ENCODE measurements at places on chromosomes 1 and 21.
A peak's percentile ranks its signal among the peaks of the same experiment; 100 is the strongest.

- H3K27ac ChIP-seq: no peak overlapping the region
- no peak for DNase-seq
- H3K4me3 ChIP-seq: no peak overlapping the region
Observed at GRCh38 chr1:227240983-227241382, 77.3 kb downstream of the CDC42BPA start.

- no peak for DNase-seq
- no peaks in the 10 kb centered on the region for H3K4me1 ChIP-seq
- no peak overlapping the region for H3K27ac ChIP-seq
- no peaks in the 10 kb centered on the region for H3K27me3 ChIP-seq
Observed at GRCh38 chr1:22628698-22629444, 7.6 kb upstream of the C1QA start.

DNA sequence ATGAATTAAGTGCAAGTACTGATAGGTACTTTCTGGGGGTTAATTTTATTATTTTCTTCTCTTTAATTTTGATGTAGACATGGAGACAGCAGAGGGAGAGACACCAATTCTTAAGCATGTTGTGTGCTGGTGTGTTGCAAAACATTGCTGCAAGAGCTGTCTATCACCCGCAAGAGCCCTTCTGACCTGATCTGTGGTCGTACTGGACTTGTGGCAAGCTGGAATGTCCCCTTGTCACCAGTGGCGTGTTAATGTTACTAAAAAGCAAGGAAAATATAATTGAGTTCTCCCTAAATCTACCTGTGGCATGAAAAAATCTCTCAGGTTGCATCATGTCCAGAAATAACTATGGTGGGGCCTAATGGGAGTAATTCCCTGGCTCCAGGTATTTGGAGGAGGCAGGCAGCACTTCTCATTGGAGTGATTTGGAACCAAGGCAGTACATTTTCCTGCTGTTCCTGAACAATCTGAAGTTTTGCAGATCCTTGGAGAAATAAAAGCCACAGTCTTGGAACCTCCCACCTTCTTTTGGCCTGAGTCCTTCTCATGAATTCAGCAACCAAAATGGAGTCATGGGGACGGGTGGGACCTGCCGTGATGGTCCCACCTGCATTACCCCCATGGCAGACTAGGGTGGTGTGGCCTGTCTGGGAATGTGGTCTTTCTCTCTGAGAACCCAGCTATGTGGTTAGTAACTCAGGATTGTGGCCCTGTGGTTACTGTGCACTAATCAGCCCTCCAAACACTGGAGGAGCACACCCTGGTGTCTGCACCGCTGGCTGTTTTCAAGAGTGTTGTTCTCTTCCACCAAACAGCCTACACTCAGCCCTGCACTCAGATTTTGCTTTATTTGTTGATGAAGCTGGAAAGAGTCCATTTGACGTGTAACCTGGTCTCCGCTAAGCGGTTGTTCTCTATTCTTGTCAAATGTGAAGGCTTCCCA, 57.4 kb downstream of the GALNT2 start:
- H3K36me3 ChIP-seq: no peaks in the 10 kb centered on the region
- no peak overlapping the region for H3K27ac ChIP-seq
- H3K4me3 ChIP-seq: no peak overlapping the region

- H3K27ac ChIP-seq: no peak overlapping the region
- no peaks in the 10 kb centered on the region for H3K27me3 ChIP-seq
- no peak overlapping the region for H3K4me3 ChIP-seq
- no peak for DNase-seq
- no peaks in the 10 kb centered on the region for H3K36me3 ChIP-seq
Observed at GRCh38 chr1:205939690-205940330, 3.4 kb downstream of the SLC26A9 start.

DNA sequence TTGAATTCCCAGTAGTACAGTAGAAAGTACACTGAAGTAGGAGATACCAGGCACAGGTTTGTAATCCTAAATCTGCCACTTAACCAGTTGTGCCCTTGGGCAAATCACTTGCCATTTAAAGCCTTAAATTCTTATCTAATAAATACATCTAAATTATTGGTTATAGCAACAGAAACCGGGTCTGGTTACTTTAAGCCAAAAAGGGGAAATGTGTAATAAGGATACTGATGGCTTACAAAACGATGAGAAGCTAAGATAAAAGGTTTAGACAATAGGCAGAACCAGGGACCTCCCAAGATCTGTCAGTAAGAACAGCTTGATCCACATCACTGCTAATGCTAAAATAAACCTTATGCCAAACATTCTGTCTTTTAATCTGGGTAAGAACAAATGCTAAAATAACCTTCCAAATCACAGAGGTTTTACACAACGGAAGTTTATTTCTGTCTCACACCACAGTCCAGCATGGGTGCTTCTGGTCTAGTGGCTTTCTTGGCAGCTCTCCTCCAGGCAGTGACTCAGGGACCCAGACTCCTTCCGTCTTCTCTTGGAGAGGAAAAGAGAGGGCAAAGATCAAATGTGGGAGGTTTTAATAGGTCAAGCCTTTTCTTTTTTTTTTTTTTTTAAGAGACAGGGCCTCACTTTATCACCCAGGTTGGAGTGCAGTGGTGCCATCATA, 16.5 kb upstream of the ZMYM1 start:
- H3K27ac ChIP-seq: no peak overlapping the region
- no peaks in the 10 kb centered on the region for H3K36me3 ChIP-seq
- no peak for DNase-seq
- no peaks in the 10 kb centered on the region for H3K4me1 ChIP-seq
- no peak overlapping the region for H3K4me3 ChIP-seq

DNA sequence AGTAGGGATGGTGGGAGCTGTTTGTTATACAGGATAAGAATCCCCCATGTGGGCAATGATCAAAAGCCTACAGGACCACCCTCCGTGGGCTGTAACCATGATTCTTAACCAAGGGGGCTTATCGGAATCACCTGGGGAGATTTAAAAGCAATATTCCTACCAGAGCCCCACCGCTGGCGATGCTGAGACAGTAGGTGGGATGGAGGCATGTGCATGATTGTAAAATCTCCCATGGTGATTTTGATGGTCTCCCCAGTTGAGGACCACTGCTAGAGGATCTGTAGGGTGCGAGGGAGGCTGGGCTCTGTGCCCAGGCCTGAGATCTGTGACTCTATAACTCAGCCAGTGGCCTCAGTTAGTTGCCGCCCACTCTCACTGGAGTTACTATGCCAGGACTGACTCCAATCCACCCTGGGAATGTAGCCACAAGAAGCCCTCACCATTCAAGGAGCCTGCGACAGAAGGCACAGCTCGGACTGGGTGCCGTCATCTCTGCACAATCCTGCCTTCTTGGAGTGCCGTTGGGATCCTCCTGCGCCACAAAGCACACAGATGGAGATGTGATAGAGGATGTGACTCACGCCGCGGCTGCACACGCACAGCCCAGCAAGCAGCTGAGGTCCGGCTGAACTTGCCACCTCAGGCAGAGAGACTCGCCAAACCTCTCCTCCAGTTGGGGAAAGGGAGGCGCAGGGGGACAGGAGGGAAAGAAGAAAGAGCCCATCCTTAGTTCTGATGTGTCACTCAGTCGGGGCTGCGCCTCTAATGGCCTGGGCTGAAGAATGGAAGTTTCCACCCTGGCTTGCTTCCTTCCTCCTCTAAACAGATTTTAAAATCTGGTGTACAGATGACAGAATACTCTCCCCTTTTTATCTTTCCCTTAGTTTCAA, 26.5 kb downstream of the AKNAD1 start:
- H3K27ac ChIP-seq: peak overlapping the region; percentile 60
- H3K4me1 ChIP-seq: peaks cover 24% of the 10 kb centered on the region
- H3K4me3 ChIP-seq: peak overlapping the region; percentile 41
- no peaks in the 10 kb centered on the region for H3K27me3 ChIP-seq
- no peaks in the 10 kb centered on the region for H3K36me3 ChIP-seq

DNA sequence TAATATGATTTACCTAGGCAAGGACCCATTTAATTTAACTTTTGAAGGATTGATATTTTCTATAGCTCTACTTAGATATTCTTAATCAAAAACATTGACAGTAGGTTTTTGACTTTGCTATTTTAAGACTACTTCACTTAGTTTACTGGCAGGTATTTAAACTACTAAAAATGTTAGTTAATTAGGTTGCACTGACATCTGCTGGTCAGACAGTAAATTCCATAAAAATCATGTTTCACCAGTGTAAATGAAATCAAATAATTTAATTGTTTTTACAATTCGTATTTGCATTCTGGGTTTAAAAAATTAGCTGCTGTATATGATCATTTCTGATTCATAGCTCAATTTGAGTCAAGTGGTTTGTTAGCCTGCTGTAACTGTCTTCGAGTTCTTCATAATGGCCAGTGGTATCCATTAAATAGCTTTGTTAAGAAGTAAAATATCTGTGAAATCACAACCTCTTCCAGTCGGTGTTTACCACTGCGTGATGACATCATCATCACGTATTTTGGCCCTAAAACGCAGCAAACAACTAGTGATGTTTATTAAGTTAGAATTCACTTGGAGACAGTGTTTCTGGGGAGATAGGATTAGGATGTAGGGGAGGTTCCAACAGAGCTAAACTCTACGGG, 26.2 kb downstream of the EXTL2 start:
- no peaks in the 10 kb centered on the region for H3K36me3 ChIP-seq
- no peak overlapping the region for H3K4me3 ChIP-seq
- no peak for DNase-seq
- H3K4me1 ChIP-seq: peaks cover 10% of the 10 kb centered on the region

DNA sequence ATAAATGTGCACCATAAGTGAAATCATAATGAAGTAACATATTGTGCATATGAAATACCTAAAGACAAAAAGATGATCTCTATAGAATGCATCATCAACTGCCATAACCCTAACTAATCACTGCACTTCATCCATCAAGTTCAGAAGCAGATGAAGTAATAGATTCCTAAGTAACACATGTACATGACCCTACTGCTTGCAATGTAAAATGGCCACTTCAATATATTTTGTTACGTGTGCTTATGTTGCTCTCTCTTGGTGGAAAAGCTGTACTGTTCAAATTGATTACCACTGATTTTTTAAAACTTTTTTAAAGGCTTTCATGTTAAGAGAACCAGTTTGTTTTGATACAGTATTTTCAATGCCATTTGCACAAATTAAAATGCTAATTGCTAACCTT, 141.8 kb downstream of the TTLL7 start:
- no peak overlapping the region for H3K4me3 ChIP-seq
- H3K27ac ChIP-seq: no peak overlapping the region
- no peaks in the 10 kb centered on the region for H3K36me3 ChIP-seq
- H3K27me3 ChIP-seq: no peaks in the 10 kb centered on the region

GRCh38 chr1:231763456-231763855, 136.9 kb downstream of the DISC1 start:
- H3K27ac ChIP-seq: no peak overlapping the region
- H3K36me3 ChIP-seq: no peaks in the 10 kb centered on the region
- no peak for DNase-seq
- no peak overlapping the region for H3K4me3 ChIP-seq
- H3K4me1 ChIP-seq: no peaks in the 10 kb centered on the region

GRCh38 chr1:208510192-208510952, 266.2 kb upstream of the PLXNA2 start:
- H3K27me3 ChIP-seq: no peaks in the 10 kb centered on the region
- H3K27ac ChIP-seq: no peak overlapping the region
- no peak overlapping the region for H3K4me3 ChIP-seq
- no peaks in the 10 kb centered on the region for H3K36me3 ChIP-seq
- no peaks in the 10 kb centered on the region for H3K4me1 ChIP-seq
- no peak for DNase-seq

GRCh38 chr1:29856340-29857114, 620.2 kb downstream of the PTPRU start:
- H3K27me3 ChIP-seq: no peaks in the 10 kb centered on the region
- no peak for DNase-seq
- no peaks in the 10 kb centered on the region for H3K4me1 ChIP-seq
- H3K36me3 ChIP-seq: no peaks in the 10 kb centered on the region
- no peak overlapping the region for H3K4me3 ChIP-seq

GRCh38 chr1:67721112-67721511, 36.1 kb downstream of the GADD45A start:
- H3K4me3 ChIP-seq: no peak overlapping the region
- DNase-seq: no peak
- no peaks in the 10 kb centered on the region for H3K27me3 ChIP-seq
- peak overlapping the region; percentile 46 for H3K27ac ChIP-seq
- no peaks in the 10 kb centered on the region for H3K36me3 ChIP-seq

DNA sequence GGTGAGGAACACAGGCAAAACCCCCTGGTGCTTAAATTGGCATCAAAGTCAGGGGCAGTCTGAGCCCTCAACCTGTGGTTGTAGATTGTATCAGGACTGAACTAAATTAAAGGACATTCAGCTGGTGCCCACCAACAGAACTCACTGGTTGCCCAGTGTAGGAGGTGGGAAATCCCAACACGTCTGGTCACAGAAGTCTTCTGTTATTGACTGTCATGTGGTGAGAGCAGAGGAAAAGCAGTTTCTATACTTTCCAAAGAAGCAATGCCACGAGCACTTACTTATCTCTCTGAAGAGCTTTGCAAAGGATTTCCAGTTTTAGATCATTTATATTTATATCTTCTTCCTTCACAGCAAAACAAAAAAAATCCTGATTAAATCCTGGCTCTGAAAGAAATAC, 15.0 kb upstream of the ACTA1 start:
- no peak overlapping the region for H3K4me3 ChIP-seq
- H3K4me1 ChIP-seq: no peaks in the 10 kb centered on the region
- no peak overlapping the region for H3K27ac ChIP-seq
- no peaks in the 10 kb centered on the region for H3K27me3 ChIP-seq
- DNase-seq: no peak

DNA sequence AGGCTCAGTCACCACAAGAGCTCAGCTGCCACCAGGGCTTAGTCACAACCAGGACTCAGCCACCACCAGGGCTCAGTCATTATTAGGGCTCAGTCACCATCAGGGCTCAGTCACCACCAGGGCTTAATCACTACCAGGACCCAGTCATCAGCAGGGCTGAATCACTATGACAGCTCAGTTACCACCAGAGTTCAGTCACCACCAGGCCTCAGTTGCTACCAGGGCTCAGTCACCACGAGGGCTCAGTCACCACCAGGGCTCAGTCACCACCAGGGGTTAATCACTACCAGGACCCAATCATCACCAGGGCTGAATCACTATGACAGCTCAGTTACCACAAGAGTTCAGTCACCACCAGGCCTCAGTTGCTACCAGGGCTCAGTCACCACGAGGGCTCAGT, 196.2 kb downstream of the NPHP4 start:
- H3K4me3 ChIP-seq: no peak overlapping the region
- H3K4me1 ChIP-seq: no peaks in the 10 kb centered on the region
- H3K27ac ChIP-seq: no peak overlapping the region

Data from thoracic aorta (tissue), 2 donors.